ENCODE measurements at places on chromosomes 7 and 10. TPM values are rescaled to one million over a fixed set of nuclear protein-coding genes. Genes with fewer than 3 reads are reported as not detected.

Gene GFRA1
- 0.24 TPM for total RNA-seq

Gene AGBL3
- 1.2 TPM for total RNA-seq

Gene SP8
- 3.5 TPM for total RNA-seq

Gene HOXA3
- not detected for total RNA-seq

Gene GATA3
- total RNA-seq = 0.31 TPM

DNA sequence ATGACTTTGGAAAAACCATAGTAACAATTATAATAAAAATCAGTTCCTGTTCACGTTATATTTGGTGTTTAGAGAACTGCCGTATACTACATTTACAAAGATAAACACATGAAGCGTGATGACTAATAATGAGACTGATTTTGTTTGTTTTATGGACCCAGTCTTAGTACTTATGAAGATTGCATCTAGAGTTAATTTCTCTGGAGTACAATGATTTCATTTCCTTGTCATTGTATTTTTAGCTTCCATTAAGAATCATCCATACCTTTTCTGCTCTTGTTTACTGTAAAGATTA lies 2.9 kb downstream of the RBM20 start:
- DNase-seq = no peak

- no peak for DNase-seq
Measured at GRCh38 chr7:80536426-80536825, 24.6 kb upstream of the GNAT3 start.

GRCh38 chr7:44395067-44395466 lies 69.7 kb upstream of the CAMK2B start:
- DNase-seq = peak; percentile 3

Gene AKR1C2
- 0.83 TPM for total RNA-seq

Data from H9 (cell line).